ENCODE measurements at places on chromosomes 6 and 20. TPM values are rescaled to one million over a fixed set of nuclear protein-coding genes. Genes with fewer than 3 reads are reported as not detected.

DNA sequence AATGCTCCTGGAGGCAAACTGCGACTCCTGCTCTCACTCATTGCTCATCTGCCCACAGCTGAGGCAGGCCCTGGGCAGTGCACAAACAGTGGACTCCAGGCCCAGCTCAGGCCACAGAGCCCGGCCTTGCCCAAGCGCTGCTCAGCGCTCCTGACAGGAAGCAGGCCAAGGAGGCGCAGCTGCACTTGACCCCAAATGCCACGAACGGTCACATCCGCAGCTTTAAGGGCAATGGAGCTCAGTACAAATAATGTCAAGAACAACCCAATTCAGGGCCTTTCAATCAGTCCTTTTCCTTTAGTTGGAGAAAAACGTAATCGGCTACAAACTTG, 33.8 kb downstream of the RRBP1 start:
- no peak overlapping the region for H3K27ac ChIP-seq
- H3K4me1 ChIP-seq: peaks cover 2% of the 10 kb centered on the region
- no peak for DNase-seq
- H3K27me3 ChIP-seq: no peaks in the 10 kb centered on the region
- H3K36me3 ChIP-seq: peaks cover 2% of the 10 kb centered on the region
- no peak overlapping the region for H3K4me3 ChIP-seq

- no peak for DNase-seq
- H3K4me1 ChIP-seq: no peaks in the 10 kb centered on the region
- no peak overlapping the region for H3K4me3 ChIP-seq
- no peaks in the 10 kb centered on the region for H3K36me3 ChIP-seq
- H3K27me3 ChIP-seq: peaks cover 3% of the 10 kb centered on the region
- H3K27ac ChIP-seq: no peak overlapping the region
These were observed 287.5 kb downstream of the LRFN2 start for GRCh38 chr6:40299681-40300080.

GRCh38 chr6:145349950-145350510, 385.3 kb downstream of the EPM2A start:
- no peaks in the 10 kb centered on the region for H3K27me3 ChIP-seq
- H3K4me3 ChIP-seq: no peak overlapping the region
- H3K4me1 ChIP-seq: no peaks in the 10 kb centered on the region
- no peak for DNase-seq
- H3K27ac ChIP-seq: no peak overlapping the region

DNA sequence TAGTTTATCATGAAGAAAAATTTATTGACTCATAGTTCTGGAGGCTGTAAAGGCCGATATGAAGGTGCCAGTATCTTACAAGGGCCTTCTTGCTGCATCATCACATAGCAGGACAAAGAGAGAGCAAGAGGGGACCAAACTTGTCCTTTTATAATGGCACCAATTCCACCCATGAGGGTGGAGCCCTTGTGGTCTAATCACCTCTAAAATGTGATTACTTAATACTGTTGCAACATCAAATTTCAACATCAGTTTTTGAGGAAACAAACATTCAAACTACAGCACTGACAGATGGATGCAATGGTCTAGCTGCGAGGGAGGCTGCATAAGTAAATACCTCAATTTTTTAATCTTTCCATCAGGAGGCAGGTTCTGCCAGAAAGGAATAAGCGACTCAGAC, 76.7 kb upstream of the LAMA2 start:
- no peak for DNase-seq
- no peaks in the 10 kb centered on the region for H3K36me3 ChIP-seq
- no peaks in the 10 kb centered on the region for H3K27me3 ChIP-seq
- no peak overlapping the region for H3K27ac ChIP-seq
- H3K4me1 ChIP-seq: no peaks in the 10 kb centered on the region

The GABRR2 gene
- 1.0 TPM for total RNA-seq

GRCh38 chr6:166460473-166461437, 78.0 kb upstream of the MPC1 start:
- no peak overlapping the region for H3K4me3 ChIP-seq
- H3K27ac ChIP-seq: no peak overlapping the region
- H3K36me3 ChIP-seq: no peaks in the 10 kb centered on the region
- H3K4me1 ChIP-seq: no peaks in the 10 kb centered on the region
- no peaks in the 10 kb centered on the region for H3K27me3 ChIP-seq

The RAB44 gene
- total RNA-seq: not detected

GRCh38 chr6:75748743-75749538, at the start of gene MYO6:
Gene MYO6, plus strand, starts transcription at chr6:75749239. Its CDS starts 68,309 bp downstream, at chr6:75817548.
- peak within 1 kb of the TSS; percentile 85 for H3K4me3 ChIP-seq
- peaks cover 4% of the 10 kb centered on the region for H3K4me1 ChIP-seq
- no peaks in the 10 kb centered on the region for H3K36me3 ChIP-seq
- peak within 1 kb of the TSS; percentile 13 for H3K27ac ChIP-seq

DNA sequence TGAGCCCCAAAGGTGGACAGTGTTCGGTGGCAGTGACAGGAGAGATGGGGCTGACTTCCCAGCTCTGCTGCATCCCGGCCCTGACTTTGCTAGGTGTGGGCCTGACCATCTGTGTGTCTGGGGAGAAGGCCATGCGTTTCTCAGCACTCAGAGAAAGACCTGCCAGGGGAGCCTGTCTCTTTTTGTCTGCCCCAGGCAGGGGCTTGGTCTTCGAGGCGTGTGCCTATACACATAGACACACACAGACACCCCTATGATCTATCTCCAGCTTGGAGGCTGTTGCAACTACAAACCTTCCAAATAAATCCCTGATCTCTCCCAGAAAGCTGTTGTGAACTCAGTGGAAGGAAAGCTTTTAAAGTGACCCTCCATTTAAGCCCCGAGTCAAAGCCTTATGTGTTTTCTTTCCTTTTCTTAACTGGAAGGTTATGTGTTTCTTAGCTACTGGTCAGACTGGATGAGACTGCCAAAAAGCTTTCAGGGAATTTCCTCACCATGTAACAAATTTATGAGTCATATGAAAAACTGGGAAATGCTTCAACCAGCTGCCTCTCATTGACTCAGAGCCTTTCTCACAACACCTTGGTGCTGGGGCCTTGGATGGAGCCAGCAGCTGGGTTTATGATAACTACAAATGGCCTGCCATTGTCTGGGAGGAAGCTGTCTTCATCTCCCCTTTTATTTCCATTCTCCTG, 102.6 kb downstream of the CDC5L start:
- no peak for DNase-seq
- H3K27me3 ChIP-seq: peaks cover 15% of the 10 kb centered on the region
- no peaks in the 10 kb centered on the region for H3K4me1 ChIP-seq
- no peaks in the 10 kb centered on the region for H3K36me3 ChIP-seq
- no peak overlapping the region for H3K27ac ChIP-seq

DNA sequence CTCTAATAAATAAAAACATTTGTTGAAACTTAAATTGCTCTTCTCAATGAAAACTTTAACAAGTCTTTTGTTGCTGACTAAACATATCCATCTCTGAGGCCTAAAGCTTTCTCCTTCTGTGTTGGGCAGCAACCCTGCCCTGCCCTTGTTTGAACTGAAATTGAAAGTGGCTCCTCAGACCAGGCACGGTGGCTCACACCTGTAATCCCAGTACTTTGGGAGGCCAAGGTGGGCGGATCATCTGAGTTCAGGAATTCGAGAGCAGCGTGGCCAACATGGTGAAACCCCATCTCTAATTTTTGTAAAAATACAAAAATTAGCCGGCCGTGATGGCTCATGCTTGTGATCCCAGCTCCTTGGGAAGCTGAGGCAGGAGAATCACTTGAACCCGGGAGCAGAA, 29.2 kb upstream of the GNRH2 start:
- H3K4me3 ChIP-seq: no peak overlapping the region
- H3K27ac ChIP-seq: peak overlapping the region; percentile 91
- H3K27me3 ChIP-seq: no peaks in the 10 kb centered on the region

GRCh38 chr20:46073443-46073842, 16.3 kb downstream of the NCOA5 start:
- peaks cover 23% of the 10 kb centered on the region for H3K36me3 ChIP-seq
- no peak overlapping the region for H3K27ac ChIP-seq
- no peak for DNase-seq
- no peaks in the 10 kb centered on the region for H3K4me1 ChIP-seq

The PLCG1 gene
- 255 TPM for total RNA-seq

The PEX6 gene
- 24.1 TPM for total RNA-seq

DNA sequence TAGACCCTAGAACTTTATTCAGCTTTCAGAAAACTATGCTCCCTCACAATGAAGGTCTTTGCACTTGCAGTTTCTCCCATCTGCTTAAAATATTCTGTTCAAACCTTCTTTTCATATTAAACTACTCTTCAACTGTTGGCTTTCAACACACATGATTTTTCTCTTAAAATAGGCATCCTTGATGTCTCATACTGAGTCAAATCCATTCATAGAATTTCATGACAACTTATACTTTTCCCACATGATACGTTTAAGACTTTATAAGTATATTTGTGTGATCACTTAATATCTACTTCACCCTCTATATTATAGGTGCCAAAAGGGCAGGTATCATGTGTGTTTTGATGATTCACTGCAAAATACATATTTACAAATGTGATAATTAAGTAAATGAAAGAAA, 412.5 kb downstream of the MMUT start:
- H3K27me3 ChIP-seq: no peaks in the 10 kb centered on the region
- H3K4me3 ChIP-seq: no peak overlapping the region
- no peaks in the 10 kb centered on the region for H3K36me3 ChIP-seq
- H3K4me1 ChIP-seq: no peaks in the 10 kb centered on the region
- no peak overlapping the region for H3K27ac ChIP-seq

DNA sequence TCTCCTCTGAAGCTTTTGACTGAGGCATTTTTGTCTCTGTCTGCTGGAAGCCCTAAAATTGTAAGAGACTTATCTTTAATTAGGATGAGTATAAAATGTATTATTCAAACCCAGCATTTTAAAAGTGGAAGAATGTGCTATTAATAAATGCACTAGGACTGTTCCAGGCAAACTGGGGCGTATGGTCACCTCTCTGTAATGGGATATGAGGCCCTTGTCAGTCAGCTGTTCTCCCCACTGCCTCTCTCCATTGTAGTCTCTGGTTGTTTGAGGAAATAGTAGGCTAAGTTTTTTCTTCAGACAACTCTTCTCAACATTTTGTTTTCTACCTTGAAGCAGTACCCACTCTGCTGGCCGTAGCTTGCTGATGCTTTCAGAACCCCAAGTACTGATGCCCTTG, 14.3 kb upstream of the DEF6 start:
- DNase-seq: no peak
- no peak overlapping the region for H3K27ac ChIP-seq
- H3K4me3 ChIP-seq: no peak overlapping the region
- peaks cover 30% of the 10 kb centered on the region for H3K36me3 ChIP-seq
- no peaks in the 10 kb centered on the region for H3K4me1 ChIP-seq
- no peaks in the 10 kb centered on the region for H3K27me3 ChIP-seq

The HLA-F gene
- 270 TPM for total RNA-seq

DNA sequence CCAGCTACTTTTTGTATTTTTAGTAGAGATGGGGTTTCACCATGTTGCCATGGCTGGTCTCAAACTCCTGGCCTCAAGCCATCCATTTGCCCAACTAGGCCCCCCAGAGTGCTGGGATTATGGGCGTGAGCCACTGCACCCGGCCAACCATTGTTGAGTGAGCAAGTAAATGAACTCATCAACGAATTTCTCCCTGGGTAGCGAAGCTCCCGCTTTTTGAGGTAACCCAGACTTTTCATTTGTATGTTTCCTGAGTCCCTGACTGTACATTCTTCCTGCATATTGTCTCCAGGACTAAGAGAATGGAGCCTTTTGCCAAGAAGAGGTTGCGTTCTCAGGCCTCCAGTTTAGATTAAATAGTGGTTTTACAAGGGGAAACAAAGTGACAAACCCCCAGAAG, 36.4 kb downstream of the RIPOR3 start:
- H3K27me3 ChIP-seq: peaks cover 4% of the 10 kb centered on the region
- no peak for DNase-seq
- no peaks in the 10 kb centered on the region for H3K4me1 ChIP-seq
- no peak overlapping the region for H3K4me3 ChIP-seq
- no peaks in the 10 kb centered on the region for H3K36me3 ChIP-seq

GRCh38 chr20:56715309-56715708, 86.2 kb downstream of the TFAP2C start:
- no peaks in the 10 kb centered on the region for H3K27me3 ChIP-seq
